ENCODE measurements at places on chromosomes 12 and 14.

- no peak for DNase-seq
Observed at GRCh38 chr12:109357032-109357431, 9.3 kb downstream of the MYO1H start.

- DNase-seq: no peak
Observed at GRCh38 chr12:58367041-58367440, 425.7 kb downstream of the ATP23 start.

DNA sequence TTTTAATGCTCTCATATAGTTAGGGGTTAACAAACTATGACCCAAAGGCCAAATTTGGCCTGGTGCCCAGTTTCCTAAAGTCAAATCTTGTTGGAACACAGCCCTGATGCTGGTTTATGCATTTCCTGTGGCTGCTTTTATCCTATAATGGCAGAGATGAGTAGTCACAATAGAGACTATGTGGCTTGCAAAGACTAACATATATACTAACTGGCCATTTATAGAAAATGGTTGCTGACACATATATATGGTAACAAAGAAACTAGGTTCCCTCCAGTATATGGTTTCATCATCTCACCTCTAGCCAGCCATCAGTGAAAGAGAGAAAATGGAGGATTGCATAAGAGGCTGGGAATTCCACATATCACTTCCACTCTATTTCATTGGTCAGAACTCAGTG, 10.8 kb downstream of the NAV3 start:
- no peak for DNase-seq

GRCh38 chr14:46048127-46048526, 603.5 kb downstream of the RPL10L start:
- DNase-seq: no peak

- no peak for DNase-seq
Observed at GRCh38 chr12:25984759-25985158, 26.3 kb downstream of the RASSF8 start.

DNA sequence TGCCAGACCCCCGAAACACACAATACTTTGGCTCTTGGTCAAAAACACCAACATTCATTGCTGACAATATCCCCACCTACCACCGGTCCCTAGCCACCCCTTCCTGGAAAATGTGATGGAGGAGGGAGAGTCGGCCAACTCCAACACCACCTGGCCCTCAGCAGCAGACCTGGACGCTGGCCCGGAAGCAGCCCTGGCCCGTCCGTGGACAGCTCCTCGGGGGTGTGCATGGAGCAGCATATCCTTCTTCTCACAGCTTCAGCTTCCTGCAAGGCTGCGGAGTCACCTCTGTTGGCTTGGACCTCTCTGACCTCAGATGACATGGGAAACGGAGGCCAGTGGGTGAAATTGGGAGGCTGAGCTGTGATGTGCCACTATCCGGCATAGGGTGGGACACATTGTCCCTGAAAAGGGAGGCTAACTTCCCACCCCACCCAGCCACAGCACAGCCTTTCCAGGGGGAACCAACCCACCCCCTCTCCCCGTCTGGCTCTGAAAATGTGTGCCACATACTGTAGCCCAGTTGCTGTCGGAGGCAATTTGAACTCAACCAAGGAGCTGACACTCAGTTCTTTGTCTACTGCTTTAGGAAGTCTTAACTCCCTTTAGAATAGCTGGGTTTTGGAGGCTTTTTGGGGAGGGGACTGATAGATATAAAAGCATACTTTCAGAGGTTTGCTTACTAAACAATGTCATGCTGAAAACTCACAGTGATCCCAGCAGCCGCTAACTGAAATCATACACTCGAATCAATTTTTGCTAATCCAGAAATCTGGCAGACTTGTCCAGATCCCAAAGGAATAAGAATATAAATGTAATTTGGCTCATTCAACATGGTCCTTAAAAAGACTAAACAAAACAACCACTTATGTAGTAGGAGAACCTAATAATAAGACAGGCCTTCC, 43.1 kb upstream of the LTA4H start:
- DNase-seq: no peak

- no peak for DNase-seq
Observed at GRCh38 chr12:132579744-132580143, 30.6 kb downstream of the LRCOL1 start.

GRCh38 chr12:6869049-6870021, 2.0 kb downstream of the TPI1 start:
- DNase-seq: peak; percentile 69

DNA sequence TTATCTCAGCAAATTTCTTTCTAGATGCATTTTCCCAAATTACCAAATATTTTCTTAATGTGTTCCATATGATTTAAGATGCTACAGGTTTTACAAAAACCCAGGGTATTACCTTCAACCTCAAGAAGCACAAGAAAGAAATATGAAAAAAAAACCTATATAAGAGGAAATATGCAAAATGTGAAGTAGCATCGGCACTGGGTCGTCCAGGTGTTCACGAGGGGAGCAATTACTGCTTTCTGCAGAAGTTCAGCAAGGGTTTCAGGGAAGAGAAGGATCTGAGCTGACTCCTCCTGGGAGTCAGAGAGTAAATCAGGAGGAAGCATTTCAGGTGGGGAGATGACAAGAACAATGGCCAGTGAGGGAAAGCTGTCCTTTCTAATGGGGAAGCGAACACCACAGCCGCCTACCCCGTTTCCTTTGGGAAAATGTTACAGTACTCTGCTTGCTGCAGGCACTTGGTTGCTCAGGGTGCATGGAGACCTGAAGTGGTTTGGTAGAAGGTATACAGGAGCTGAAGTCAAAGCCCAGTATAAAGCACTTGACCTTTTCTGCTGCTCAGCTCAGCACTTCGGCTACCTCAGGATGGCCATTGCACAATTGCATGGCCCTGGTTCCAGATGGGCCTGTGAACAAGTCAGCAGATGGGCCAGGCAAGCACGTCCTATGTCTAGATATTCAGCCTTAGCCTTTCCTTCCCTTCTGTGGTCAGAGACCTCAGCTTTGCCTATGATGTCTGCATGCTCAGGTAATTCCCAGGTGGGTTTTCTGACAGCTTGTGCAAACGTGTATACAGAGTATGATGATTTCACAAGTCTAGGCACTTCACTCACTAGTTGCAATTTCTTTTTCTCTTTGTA, 155.6 kb downstream of the PAX9 start:
- DNase-seq: no peak

DNA sequence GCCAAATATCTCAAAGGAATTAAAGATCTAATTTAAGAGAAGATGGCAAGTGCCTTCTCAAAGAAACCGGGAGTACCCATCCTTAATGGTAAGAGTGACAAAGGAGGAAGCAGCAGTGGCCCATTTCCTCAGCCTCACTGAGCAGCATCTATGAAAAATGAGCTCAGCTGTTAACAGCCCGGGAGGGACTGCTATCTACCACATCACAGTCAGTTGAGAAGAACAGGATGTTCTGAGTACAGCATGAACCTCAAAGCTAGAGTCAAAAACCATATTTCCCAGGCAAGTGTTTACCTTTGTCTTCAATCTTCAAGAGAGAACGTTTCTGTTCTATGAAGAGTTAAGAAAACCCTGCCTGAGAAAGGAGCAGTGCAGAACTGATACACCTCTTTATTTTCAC, 115.0 kb downstream of the BTG1 start:
- DNase-seq: peak; percentile 27

DNA sequence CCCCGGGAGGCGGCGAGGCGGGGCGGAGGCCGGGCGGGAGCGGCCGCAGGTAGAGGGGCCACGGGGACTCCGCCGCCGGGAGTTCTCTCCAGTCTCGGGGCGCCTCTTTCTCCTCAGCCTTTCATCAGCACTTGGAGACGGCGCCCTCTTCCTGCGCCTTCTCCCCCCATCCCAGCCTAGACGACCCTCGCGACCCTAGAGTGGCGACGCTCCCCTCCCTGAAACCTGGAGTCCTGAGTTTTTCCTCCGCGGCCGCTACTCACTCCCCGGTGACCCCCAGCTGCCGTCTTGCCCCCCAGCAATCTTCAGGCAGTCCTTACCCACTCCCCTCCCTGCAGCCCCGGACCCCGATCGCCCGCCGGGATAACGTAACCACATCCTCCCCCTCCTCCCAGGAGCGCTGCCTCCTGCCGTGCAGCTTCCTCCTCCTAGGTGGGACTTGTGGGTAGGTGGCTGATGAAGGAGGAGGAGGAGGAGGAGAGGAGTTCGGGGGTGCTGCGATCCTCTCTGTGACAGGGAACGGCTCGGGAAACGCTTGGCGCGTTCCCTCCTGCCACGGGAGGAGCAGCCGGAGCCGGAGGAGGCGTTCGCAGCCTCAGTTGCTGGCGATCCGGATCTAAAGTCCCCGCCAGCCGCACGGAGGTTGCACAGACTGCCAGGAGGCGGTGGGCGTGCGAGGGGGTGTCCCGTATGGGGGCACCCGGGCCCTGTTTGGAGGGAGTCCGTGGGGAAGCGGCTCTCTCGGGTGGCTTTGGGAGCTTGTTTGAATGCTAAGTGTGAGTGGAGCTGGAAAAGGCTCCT, 891 bp downstream of the PLEKHA5 start:
- DNase-seq: no peak

DNA sequence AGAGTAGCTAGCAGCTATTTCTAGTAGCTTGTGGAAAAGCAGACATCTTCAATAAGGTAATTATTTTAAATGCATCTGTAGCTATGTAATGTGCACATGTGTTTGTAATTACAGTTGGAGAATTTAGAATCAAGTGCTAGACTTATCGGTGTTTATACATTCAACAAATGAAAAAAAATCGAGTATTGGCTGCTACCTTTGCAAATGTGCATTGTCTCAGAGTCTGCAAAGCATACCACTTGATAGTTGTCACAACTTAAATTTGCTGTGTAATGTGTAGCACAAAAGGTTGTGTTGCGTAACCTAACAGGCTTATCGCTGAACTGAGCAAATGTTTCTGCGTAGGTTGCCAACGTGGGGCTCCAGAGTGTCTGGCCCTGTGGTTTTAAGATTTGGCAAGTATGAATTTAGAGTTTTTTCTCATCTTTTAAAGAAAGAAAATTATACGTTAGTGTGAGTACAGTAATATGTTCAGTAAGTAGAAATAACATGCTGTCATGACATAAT, 44.3 kb downstream of the TMTC2 start:
- no peak for DNase-seq

DNA sequence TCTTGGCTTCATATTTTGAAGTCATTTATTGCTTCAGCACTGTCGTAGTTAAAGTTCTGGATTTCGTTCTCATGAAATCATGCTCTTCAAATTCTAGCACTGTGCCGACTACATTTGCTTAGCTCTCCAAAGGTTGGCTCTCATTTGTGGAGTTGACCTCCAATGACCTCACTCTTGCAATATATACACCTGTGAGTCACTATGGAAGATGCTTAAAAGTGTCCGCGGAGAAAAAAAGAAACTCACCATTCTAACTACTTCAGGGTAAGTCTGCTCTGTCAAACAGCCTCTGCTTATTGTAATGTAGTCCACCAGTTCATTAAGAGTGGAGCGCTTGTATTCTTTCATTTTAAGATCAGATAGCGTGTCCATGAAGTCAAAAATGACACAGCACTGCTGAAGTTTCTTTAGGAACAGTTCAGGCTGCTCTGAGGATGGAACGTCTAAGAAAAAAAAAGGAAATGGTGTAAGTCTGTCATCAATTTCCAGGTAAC, 89.7 kb downstream of the PPP2R5E start:
- no peak for DNase-seq

- no peak for DNase-seq
Observed at GRCh38 chr12:30515351-30515750, 180.3 kb downstream of the IPO8 start.

Data from stimulated activated CD4-positive, alpha-beta T cell treated with anti-CD3 and anti-CD28 coated beads, Interleukin-1b, Interleukin-23, amount 100 ng/mL, for 4 hours (primary cell).